ENCODE measurements at places on chromosomes 16 and 17.
A peak's percentile ranks its signal among the peaks of the same experiment; 100 is the strongest.

- no peak for DNase-seq
Measured at GRCh38 chr16:85557971-85558657, 55.0 kb upstream of the GSE1 start.

GRCh38 chr16:2686912-2687507 lies 4.7 kb downstream of the KCTD5 start:
- DNase-seq: peak; percentile 87

- DNase-seq: no peak
Measured at GRCh38 chr17:55545806-55546205, 34.6 kb upstream of the SMIM36 start.

DNA sequence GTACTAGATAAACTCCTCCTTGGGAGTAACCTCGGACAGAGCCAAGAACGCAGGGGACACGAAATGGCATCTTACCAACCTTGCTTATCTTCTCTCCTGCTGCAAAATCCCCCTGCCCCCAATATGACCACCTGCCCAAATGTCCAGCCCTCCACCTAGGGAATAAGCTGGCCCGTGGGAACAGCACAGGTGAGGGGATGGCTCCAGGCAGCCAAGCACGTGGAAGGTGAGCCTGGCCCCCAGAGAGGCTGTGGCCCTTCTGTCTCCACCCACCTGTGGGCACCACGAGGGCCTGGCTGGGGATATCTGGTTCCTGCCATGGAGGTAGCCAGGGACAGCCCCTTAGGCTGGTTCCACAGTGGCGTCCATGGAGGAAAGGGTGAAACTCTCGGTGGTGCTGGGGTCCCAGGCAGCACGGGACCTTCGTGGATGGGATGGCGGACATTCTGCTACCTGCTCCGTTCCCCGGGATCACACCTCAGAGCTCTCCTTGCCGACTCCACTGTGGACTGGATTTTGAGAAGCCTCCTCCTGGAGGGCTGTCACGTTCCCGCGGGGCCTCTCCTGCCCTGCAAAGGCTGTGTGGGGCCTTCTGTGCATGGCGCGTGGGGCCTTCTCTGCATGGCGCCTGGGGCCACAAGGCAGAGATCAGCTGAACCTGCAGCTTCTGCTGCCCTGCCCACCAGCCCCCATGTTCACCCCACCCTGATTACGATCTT lies 388.5 kb upstream of the TNRC6C start:
- DNase-seq: peak; percentile 34

- DNase-seq: no peak
Measured at GRCh38 chr17:49015924-49016774, 19.0 kb downstream of the IGF2BP1 start.

Measured in hematopoietic multipotent progenitor cell treated with erythropoietin and hydrocortisone succinate and interleukin-3 and kit ligand, for 6 days (in vitro differentiated cells).